ENCODE measurements at places on chromosomes 13 and 19.
A peak's percentile ranks its signal among the peaks of the same experiment; 100 is the strongest.

DNA sequence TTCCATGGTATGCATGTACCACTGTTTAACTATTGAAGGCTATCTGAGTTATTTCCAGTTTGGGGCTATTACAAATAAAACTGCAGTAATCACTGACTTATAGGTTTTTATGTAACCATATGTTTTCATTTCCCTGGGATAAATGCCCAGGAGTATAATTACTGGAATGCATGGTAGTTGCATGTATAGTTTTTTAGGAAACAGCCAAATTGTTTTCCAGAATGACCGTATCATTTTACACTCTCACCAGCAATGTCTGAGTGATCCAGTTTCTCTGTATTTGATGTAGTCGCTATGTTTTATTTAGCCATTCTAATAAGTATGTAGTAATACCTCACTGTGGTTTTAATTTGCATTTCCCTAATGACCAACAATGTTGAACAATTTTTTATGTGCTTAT, 42.0 kb downstream of the CYSLTR2 start:
- no peak for DNase-seq

- no peak for DNase-seq
Observed at GRCh38 chr19:17797424-17798201, 2.7 kb downstream of the B3GNT3 start.

GRCh38 chr19:38250821-38251563, 5.2 kb downstream of the PPP1R14A start:
- peak; percentile 83 for DNase-seq

DNA sequence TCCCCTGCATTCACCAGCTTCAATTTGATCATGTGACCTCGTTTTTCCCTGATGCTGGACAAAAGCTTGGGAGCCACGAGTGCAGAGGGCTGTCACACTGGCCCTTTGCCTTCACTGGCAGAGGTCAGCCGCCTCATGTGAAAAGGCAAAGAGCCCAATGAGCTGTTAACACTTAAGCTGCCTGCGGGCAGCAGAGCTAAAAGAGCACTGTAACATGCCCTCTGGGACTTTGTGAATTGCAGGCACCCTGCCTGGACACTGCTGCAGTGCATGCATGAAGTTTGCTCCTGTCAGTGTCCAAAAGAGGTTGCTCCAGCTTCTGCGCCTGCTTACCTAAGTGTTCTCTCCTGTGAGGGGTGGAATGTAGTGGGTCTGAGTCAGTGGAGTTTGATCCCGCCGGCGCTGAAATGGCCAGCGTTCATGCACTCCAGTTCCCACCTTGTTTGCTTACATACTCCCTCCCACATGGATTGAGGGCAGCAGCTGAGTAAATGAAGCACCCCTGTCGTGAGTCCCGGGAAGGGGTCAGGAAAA, 193.7 kb downstream of the RFC3 start:
- no peak for DNase-seq

DNA sequence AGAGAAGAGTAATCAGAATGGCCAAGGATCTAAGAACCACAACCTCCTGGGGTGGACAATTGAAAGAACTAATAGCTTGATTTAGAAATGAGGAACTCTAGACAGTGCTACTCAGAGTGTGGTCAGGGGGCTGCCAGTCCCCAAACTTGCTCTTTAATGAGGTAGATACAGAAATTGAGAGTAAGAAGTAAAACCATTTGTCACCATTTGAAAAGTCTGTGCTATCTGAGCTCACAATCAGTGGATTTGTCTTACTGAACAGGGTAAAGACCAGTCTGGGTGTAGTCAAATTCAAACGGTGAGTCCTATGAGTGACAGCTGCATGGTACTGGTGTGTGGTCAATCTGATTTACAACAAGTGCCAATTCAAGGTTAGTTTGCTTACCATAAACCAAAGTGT, 118.9 kb downstream of the KL start:
- no peak for DNase-seq

- no peak for DNase-seq
Observed at GRCh38 chr19:1489463-1490310, 463 bp downstream of the PCSK4 start.

- no peak for DNase-seq
Observed at GRCh38 chr19:16244091-16244490, 46.4 kb downstream of the AP1M1 start.

- DNase-seq = no peak
Observed at GRCh38 chr13:110347535-110348308, 40.6 kb downstream of the COL4A2 start.

GRCh38 chr13:45447050-45447661, 17.6 kb upstream of the COG3 start:
- DNase-seq = no peak

DNA sequence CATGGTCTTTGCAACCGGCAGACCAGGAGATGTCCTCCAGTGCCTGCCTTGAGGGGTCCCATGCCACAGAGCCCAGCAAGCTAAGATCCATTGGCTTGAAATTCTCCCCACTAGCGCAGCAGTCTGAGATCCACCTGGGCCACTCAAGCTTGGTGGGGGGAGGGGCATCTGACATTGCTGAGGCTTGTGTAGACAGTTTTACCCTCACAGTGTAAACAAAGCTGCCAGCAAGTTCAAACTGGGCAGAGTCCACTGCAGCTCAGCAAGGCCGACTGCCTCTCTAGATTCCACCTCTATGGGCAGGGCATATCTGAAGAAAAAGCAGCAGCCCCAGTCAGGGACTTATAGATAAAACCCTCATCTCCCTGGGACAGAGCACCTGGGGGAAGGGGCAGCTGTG, 32.0 kb upstream of the ITM2B start:
- DNase-seq = no peak

- no peak for DNase-seq
Observed at GRCh38 chr13:24286624-24287023, 22.8 kb upstream of the C1QTNF9 start.

GRCh38 chr13:20826843-20827560, 53.2 kb upstream of the EEF1AKMT1 start:
- DNase-seq = no peak

GRCh38 chr13:41938918-41939317, 22.0 kb downstream of the VWA8 start:
- DNase-seq = no peak

GRCh38 chr13:112582263-112582662, 5.7 kb downstream of the TUBGCP3 start:
- DNase-seq = no peak

GRCh38 chr13:75740031-75740430, 103.9 kb downstream of the LMO7 start:
- no peak for DNase-seq

DNA sequence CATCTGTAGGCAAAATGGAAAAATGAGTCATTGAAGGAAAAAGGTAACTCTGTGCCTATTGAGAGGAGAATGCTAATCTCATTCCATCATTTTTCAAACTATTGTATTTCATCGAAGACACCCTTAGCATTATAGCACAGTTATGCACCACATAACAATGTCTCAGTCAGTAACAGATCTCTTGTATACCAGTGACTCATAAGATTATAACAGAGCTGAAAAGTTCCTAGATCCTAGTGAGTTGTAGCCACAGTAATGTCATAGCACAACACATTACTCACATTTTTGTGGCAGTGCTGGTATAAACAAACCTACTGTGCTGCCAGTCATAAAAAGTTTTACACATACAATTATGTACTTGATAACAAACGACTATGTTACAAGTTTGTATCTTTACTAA, 1077.6 kb downstream of the DIAPH3 start:
- no peak for DNase-seq

DNA sequence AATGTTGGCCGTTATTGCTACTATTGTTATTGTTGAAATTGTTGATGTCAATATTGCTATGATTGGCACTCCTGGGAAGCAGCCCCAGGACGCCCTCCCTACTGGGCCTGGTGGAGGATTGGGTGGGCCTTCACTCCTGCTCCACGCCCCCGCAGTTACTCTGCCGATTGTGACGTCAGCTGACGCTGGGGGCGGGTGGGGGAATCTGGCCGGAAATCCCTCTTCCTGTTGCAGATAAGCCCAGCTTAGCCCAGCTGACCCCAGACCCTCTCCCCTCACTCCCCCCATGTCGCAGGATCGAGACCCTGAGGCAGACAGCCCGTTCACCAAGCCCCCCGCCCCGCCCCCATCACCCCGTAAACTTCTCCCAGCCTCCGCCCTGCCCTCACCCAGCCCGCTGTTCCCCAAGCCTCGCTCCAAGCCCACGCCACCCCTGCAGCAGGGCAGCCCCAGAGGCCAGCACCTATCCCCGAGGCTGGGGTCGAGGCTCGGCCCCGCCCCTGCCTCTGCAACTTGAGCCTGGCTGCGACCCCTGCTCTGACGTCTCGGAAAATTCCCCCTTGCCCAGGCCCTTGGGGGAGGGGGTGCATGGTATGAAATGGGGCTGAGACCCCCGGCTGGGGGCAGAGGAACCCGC, at the start of gene ETV2:
Gene ETV2 (plus strand): TSS at position 231 of the 637 bp plus-strand sequence. CDS start 716 bp downstream, outside the sequence.
- DNase-seq = no peak

DNA sequence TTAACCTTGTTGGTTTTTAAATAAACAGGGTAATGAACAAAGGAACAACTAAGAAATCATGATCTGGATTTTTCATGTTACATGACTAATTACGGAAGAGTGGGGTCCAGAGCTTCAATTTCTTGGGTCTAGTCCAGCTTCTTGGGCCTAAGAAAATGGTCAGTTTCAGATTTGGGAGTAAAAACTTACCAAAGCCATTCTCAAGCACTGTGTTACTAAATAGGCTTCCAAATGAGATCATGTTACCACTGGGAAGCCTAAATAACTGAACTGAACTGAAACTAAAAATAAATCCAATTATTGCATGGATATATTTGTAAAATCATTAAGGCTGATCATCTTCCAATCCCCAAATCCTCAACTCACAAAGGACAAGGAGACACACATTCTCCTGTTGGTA, 13.9 kb downstream of the TBC1D4 start:
- DNase-seq = no peak

- no peak for DNase-seq
Observed at GRCh38 chr19:11581740-11582139, 4.3 kb upstream of the ACP5 start.

- DNase-seq = no peak
Observed at GRCh38 chr13:49560270-49561061, 24.9 kb downstream of the RCBTB1 start.

GRCh38 chr19:35061583-35062373, 20.3 kb downstream of the HPN start:
- no peak for DNase-seq

GRCh38 chr19:17943274-17944221, 10.7 kb downstream of the CCDC124 start:
- DNase-seq = no peak

DNA sequence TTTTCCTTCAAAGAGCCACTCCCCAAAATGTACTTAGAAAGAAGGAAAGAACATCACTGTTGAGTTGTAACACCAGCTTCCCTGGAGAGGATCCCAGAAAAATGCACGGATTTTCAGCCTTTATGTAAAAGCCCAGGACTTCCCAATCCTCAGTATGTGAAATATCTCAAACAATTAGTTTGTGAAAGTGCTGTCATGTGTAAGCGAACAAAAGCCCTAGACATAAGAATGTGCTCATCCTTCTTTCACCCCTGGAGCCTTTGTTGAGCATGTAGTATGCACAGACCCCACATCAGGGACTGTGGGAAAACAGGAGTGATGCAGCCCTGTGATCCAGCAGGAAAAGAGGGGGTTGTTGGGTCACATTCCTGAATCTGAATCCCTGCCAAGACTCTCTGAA, 441.4 kb upstream of the ZNF507 start:
- no peak for DNase-seq

DNA sequence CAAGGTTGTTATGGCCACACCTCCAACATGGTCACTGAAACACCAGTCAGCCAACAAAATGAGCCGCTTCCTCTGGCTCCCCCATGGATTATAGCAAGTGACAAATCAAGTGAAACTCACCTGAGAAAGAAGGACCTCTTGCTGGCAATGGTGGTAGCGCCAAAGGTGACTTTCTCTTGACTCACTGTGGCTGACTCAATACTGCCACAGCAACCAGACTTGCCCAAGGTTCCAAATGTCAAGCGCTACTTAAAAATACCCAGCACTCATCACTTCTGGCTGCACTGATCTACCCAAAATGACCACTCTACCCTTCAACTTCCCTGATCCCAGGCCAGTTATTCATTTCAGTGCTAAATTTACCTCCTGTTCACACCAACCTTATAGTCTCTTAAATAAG, 495.5 kb downstream of the FOXO1 start:
- no peak for DNase-seq

DNA sequence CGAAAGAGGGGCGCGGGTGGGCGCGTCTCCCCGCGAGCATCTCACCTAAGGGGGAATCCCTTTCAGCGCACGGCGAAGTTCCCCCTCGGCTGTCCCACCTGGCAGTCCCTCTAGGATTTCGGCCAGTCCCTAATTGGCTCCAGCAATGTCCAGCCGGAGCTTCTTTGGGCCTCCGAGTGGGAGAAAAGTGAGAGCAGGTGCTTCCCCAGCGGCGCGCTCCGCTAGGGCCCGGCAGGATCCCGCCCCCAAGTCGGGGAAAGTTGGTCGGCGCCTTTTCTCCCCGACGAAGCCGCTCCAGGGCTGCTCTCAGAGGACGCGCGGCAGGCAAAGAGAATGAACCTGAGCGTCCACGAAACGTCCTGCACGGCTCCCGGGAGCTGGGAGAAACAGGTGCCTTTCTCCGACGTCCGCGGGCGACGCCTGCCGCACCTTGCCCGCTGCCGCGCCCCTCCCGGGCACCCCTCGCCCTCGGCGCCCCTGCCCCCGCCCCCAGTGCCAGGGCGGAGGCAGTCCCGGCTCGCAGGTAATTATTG, 366 bp upstream of the KL start:
- DNase-seq = no peak

DNA sequence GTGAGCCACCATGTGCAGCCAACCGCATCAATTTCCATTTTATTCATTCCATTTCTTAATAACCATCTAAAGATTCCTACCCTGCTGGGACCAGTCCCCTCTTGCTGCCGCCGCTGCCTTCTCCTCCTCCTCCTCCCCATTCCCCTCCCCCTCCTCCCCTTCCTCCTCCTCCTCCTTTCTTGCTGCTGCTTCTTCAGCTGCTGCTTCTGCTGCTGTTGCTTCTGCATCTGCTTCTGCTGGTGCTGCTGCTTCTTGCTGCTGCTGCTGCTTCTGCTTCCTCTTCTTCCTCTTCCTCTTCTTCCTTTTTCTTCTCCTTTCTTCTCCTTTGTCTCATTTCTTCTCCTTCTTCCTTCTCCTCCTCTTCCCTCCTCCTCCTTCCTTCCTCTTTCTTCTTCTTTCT, 20.0 kb upstream of the SPRYD7 start:
- DNase-seq = no peak

DNA sequence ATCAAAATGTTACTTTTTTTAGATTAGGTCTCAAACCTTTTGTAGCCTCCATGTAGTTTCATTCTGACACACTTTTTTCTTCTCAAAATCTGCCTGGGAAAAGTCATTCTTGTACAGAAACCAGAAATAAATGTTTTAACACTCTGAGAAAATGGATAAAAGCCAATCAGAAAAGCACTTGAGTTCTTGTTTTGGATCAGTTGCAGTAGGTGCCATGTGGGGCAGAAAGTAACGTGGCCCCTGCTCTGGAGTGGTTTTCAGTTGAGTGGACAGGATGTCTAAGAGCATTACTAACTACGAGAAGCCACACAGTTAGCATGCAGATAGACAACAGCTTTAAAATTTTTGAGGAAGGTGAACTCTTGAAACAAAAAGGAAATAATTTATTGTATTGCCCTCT, 19.1 kb downstream of the GPR183 start:
- DNase-seq = no peak

GRCh38 chr19:48992581-48993174, 431 bp downstream of the GYS1 start:
- DNase-seq = no peak

GRCh38 chr19:52248241-52248640, 21.1 kb upstream of the ZNF766 start:
- DNase-seq = no peak
